T-helper 17 cell (primary cell): ENCODE measurements at places on chromosomes 12 and 14.

DNA sequence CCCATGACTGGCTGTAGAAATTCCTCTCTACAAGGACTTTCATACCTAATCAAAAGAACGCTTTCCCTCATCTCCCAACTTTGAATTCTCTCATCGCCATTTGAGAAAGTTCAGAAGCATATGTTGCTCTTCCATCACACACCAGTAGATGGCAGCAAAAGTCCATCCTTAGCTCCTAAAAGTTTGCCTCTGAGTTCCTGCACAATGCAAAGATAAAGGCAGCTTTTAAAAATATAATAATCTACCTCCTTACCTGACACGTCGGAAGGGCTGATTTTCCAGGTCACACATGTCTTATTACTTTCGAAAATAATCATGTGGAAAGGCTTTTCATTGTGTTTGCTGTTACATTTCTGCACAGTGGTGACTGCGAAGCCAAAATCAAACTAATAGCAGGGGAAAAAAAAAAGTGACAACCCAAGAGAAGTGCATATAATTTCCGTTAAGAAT lies 456.7 kb upstream of the SEL1L start:
- H3K27ac ChIP-seq, result no peak overlapping the region
- H3K36me3 ChIP-seq, result no peaks in the 10 kb centered on the region
- no peak overlapping the region for H3K4me3 ChIP-seq
- peaks cover 11% of the 10 kb centered on the region for H3K27me3 ChIP-seq
- H3K4me1 ChIP-seq, result no peaks in the 10 kb centered on the region

DNA sequence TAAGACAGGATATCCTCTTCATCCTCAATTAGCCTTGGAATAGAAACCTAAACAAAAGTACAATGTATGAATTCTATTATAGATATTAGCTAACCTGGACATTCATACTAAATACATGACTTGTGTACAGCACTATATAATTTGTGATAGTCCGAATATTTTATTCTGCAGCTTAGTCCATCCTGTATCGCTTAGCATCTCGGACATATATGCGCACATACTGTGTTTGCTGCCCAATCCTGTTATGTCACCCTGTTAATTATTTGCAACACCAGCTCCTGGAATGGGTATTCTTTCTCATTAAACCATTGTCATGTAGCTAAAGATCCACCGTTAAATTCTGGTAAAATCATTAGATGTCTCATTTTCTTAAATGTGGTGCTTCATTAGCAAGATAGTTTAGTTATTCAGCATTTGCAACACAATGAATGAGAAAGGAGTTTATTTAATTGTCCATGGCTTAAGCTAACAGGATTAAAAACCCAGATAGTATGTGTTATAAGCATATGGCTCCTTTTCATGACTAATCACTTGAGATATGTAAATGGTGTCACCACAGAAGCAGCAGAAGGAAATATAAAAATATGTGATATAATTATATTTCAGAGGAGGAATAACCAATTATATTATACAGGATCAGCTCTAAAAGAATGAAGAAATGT lies 156.0 kb upstream of the ARHGAP5 start:
- no peak overlapping the region for H3K4me3 ChIP-seq
- peaks cover 11% of the 10 kb centered on the region for H3K27me3 ChIP-seq
- no peak overlapping the region for H3K27ac ChIP-seq
- H3K36me3 ChIP-seq, result peaks cover 2% of the 10 kb centered on the region

GRCh38 chr12:68521321-68521839 lies 89.3 kb upstream of the RAP1B start:
- no peak overlapping the region for H3K27ac ChIP-seq
- H3K4me1 ChIP-seq, result no peaks in the 10 kb centered on the region
- no peak overlapping the region for H3K4me3 ChIP-seq

- H3K36me3 ChIP-seq, result no peaks in the 10 kb centered on the region
- no peak overlapping the region for H3K27ac ChIP-seq
- peaks cover 18% of the 10 kb centered on the region for H3K27me3 ChIP-seq
- no peak for DNase-seq
Measured at GRCh38 chr12:117097159-117097558, 2.1 kb downstream of the TESC start.

DNA sequence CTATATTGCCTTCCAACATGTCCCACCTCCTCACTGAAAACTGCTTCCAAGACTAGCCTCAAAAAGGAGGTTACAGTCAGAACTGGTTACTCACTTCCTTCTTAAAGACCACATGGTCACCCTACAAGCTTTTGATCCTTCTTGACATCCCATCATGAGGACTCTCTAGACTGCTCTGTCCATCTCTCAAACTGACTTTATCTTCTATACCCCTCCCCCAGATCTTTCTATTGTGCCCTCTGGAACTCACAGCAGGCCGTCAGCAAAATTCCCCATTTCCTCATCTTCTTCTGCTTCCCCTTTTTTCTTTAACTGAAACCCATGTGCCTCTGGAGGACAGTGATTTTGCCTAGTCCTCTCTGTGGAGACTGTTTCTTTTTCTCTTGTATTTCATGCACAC lies 18.1 kb upstream of the IGF1 start:
- no peaks in the 10 kb centered on the region for H3K36me3 ChIP-seq
- H3K27me3 ChIP-seq, result peaks cover 7% of the 10 kb centered on the region
- no peak for DNase-seq
- no peak overlapping the region for H3K4me3 ChIP-seq
- H3K27ac ChIP-seq, result no peak overlapping the region
